ENCODE measurements at places on chromosomes 16 and 17.

DNA sequence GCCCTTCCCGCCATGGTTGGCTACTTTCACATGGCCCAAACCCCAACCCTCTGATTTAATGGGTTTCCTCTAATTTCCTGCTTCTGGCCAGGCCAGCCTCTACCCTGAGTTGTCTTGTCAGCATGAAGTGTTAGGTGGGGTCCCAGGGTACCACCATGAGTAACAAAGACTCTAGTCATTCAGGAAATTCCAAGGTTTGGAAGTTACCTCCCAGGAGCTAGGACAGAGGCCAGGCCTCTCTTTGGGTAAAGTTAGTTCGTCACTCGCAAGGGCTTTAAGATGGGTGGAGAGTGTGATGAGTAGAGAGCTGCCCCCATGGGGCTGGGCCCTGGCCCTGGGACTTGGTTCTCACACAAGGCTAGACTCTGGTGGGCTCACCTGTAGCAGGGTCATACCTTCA is 54.6 kb downstream of the PLD6 start:
- no peak for DNase-seq

DNA sequence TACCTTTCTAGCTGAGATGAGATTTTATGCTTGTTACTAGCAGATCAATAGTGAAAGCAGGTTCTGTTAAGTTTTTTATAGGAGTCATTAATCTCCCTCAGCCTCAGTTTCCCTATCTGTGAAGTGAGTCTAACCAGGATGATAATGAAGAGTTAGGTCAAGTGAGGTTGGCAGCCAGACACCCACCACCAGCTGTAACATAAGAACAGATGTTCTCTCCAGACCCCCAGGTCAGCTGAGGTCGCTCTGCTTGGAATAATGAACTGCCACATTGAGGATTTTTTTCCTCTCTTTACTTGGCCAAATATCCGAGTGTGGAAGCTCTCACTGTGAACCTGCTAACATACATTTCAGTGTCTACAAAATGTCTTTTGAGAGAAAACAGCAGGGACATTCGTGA is 389.6 kb downstream of the WWOX start:
- DNase-seq = no peak

DNA sequence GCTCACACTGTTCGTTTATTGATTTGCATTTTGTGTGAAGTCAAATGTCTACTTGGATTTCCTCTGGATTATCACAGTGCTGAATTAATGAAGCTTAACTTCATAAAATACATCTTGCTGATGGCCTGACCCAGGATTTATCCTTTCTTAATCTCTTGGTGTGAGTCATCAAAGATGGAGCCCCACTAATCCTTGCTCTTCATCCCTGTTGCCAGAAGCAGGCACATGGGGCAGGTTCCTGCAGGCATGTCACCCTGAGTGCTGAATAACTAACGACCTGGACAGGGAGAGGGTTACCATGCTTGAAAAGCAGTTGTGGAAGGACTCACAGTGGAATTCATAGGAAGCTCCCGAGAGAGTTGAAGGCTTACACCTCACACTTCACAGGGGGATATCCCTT is 56.0 kb upstream of the FA2H start:
- DNase-seq = no peak

DNA sequence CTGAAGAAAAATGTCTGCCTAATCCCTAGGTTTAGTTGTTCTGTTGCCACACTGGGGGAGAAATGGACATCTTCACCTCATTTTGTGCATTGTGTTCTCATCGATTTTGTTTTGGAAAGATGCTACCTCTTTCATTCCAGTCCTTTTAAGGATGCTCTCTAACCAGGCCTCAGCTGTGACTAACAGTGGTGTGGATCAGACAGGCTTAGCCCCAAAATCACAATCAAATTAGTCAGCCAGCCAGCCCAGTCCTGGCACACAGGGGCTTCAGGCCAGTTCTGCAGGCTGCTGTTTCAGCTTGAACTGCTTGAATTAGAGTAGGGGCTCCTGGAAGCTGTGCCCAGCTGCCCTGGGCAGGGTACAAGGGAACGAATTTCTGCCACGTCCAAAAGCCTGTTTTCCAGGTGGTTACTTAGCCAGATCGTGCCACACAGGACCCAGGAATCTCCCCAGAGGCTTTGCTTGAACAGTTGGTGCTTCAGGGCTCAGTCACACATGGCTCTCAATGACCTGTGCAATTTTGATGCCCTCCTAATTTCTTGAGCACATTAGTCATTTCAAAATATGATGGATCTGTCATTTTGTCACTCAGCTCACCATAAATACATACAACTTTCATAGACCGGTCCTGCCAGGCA is 60.7 kb downstream of the CLEC16A start:
- DNase-seq = no peak

DNA sequence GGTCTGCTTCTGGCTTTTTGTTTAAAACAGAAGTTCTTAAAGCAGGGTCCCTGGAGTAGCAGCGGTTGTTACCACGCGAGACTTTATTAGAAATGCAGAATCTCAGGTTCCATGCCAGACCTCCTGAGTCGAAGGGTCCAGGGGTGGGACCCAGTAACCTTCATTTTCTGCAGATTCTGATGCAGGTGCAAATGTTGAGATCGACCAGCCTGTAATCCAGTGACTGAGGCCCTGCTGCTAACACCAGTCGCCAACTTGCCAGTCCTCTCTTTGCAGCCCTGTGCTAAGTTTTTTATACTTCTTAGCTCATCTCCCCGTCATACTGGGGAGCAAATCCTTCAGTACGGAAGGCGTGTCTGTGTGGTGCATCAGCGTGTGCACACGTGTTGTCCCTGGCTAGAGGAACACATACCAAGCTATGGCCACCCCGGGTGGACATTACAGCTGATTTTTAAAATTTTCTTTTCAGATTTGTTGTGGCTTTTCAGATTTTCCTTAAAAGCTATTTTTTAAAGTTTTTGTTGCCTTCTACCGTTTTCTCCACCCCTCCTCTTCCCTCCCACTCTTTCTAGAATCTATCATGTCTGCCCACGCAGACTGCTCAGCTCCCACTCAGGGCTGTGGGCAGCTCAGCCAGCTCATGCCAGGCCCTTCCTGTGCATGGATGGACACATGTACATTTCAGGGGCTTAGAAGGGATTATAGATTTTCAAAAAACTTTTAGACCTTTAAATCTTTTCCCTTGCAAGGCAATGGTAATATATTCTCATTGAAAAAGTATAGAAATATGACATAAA is 57.7 kb downstream of the MEAK7 start:
- DNase-seq = no peak

- no peak for DNase-seq
Observed at GRCh38 chr17:79911430-79912399, 72.5 kb upstream of the CBX4 start.

DNA sequence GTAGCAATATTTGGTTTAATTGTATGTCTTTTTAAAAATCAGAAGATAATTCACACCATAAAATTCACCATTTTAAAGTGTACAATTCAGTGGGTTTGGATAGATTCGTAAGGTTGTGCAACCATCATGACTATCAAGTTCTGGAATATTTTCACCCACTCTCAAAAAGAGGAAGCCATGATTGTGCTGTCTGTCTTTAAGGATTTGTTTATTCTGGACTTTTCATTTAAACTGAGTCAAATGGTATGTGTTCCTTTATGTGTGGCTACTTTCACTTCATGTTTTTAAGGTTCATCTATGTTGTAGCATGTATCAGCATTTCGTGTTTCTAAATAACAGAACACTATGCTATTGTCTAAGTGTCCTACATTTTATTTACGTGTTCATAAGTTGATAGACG is 68.1 kb upstream of the CPHXL start:
- DNase-seq = no peak

DNA sequence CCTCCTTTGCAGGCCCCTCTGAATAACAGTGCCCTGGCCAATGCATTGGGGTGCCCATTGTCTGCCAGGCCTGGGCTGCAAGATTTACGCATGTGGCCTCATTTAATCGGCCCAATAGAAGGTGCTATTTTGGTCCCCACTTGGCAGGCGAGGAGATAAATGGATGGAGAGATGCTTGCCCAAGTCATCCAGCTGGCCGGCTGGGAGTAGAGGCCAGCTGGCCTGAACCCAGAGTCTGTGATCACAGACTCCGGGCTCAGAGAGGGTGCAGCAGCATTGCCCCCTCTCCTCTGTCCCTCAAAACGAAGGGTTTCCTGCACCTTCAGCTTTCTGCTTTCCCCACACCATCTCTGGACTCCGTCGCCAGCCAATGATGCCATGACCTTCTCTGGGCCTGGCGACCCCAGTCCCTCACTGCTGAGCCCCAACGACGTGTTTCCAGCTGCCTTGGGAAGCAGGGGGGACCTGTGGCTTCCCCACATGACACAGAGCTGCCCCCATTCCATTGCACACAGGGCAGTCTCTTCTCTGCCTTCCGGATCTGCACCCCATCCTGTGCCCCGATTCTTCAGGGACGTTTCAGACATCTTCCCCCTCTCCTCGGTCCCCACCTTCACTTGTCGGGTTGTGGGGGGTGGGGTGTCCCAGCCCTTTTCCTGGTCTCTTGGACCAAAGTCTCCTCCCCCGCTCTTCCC is 3.5 kb upstream of the ADGRG1 start:
- no peak for DNase-seq

GRCh38 chr16:75573955-75574354 is 7.8 kb downstream of the GABARAPL2 start:
- DNase-seq = no peak

DNA sequence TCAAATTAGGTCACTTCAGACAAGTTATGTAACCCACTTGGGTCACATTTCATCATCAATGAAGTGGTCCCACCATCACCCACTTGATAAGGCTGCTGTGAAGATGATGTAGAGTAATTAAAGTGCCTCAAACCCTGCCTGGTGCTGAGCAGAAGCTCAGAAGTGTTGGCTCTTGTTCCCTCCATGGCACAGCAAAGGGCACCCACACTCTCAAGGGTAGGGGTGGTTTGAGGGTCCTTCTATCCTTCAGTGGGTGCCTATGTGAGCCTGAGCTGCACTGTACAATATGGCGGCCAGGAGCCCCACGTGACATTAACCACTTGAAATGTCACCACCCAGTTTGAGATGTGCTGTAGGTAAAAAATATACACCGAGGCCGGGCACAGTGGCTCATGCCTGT is 71.5 kb downstream of the CYTH1 start:
- DNase-seq = no peak

GRCh38 chr17:76356803-76357456 is 3.2 kb upstream of the PRPSAP1 start:
- DNase-seq = no peak

DNA sequence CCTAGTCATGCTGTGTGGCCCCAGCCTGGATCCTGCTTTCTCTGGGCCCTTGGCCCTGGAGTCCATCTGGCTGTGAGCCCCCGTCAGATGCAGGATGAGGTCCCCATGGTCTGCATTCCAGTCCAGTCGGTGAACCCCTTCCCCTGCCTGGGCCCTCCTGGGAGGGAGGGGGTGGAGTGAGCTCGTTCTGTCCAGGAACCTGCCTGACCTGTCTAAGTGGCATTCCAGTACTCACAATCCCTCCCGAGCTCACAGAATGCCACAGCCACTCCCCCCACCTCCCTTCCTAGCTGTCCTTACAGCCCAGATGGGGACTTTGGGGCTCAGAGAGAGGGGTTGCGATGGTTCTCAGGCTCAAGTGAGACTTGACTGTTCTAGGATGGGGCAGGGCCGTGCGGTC is 15.5 kb downstream of the SPNS2 start:
- no peak for DNase-seq

- DNase-seq = no peak
Observed at GRCh38 chr17:8725881-8726876, 18.5 kb downstream of the CCDC42 start.

GRCh38 chr17:47013341-47013740 is 34.3 kb upstream of the RPRML start:
- DNase-seq = no peak

GRCh38 chr17:17781591-17782496 is 54.9 kb downstream of the SREBF1 start:
- peak; percentile 54 for DNase-seq

GRCh38 chr16:85286066-85286831 is 174.0 kb upstream of the CIBAR2 start:
- no peak for DNase-seq

DNA sequence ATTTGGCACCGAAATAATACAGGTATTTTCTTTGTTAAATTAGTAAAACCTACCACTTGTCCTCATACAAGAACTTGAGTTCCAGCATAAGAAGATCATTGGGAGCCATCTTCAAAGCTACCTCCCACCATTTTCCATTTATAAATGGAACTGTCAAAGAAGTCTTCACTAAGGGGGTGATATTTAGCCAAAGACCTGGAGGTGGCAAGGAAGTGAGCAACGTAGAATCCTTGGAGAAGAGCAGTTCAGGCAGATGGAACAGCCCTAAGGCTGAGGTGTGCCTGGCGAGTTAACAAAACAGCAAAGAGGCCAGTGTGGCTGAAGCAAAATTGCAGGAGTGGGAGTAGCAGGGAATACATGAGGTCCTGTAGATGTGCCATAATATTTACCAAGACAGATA is 1.8 kb downstream of the KCNJ16 start:
- DNase-seq = no peak

Measured in NCI-H187 (cell line).